Activated CD4-positive, alpha-beta T cell treated with anti-CD3 and anti-CD28 coated beads, Interleukin-2, amount 50 U/mL, for 1 hour (primary cell): ENCODE measurements at places on chromosomes 12 and 14.

GRCh38 chr12:54182086-54182485 is 6.7 kb downstream of the SMUG1 start:
- DNase-seq: no peak

- no peak for DNase-seq
Observed at GRCh38 chr14:106811162-106811561, 1284.8 kb downstream of the TMEM121 start.

DNA sequence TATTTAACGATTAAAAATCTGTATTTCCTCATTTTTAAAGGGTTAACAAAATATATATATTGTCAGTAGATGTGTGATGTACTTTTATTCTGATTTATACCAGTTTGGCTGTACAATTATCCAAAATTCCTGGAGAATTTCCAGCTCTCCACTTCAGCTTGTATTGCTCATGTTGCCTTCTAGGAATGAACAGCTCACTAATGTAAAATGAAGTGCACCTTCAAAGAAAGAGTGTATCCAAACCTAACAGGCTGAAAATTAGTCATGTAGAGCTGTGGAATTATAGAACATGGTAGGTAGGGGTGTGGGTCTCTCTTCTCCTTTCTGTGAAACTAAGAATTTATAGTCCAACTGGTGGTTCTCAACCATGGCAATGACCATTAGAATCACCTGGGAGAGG is 362.0 kb downstream of the ETNK1 start:
- DNase-seq: no peak

DNA sequence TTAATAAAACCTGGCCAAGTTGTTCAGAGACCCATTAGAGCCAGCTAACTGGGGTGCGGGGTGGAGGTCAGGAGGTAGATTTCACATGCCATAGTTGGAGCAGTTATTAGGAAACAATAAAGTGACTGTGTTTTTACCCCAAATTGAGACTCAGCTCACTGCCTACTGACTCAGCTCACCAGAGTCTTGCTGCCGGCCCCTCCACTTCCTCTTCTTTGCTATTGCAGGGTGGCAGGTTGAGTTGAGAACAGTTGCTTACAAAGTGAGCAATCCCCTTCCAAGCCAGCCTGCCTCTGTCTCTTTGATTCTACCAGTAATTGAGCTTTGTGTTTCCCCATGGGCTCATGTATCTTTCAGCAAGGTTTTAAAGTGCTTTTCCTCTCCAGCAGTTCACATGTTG is 12.9 kb downstream of the ST8SIA1 start:
- DNase-seq: peak; percentile 12

DNA sequence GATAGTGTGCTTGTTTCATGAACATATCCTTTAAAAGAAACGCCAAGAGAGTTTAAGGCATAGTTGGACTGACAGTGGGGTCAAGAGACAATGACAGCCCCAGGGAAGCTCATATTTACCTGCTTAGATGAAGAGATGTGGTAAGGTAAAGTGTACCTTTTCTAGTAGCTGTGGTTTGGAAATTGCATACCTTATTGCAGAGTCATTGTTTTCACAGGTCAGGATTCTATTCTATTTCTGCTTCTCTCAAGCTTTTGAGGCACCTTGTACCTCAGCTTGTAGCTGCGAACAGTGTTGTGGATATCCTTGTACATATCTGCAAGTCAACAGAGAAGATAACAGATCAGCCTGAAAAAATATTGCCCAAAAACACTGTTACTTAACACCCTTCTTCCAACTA is 47.7 kb downstream of the ATP6V1D start:
- DNase-seq: no peak

- no peak for DNase-seq
Observed at GRCh38 chr12:92335831-92336230, 190.2 kb upstream of the BTG1 start.
